ENCODE measurements at places on chromosomes 2 and 18. TPM values are rescaled to one million over a fixed set of nuclear protein-coding genes. Genes with fewer than 3 reads are reported as not detected.

DNA sequence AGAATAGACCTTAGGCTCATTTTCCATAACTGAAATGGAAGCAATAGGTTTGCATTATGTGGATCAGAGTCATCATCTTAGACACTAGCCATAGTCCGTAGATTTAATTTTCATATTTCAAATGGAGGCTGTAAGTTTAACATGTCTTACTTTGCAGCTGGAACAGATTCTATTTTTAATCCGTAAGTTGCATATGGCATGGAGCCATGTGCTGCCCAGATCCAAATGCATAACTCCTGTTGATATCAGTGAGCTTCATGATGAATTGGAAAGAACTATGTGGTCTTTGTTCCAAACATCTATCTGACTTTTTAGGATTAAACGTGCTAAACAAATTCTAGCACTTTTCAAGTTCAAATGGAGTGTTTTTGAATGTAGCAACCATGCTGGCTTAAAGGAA lies 43.4 kb downstream of the MEIS1 start:
- DNase-seq = no peak

CDH7 gene
- not detected for total RNA-seq

DNA sequence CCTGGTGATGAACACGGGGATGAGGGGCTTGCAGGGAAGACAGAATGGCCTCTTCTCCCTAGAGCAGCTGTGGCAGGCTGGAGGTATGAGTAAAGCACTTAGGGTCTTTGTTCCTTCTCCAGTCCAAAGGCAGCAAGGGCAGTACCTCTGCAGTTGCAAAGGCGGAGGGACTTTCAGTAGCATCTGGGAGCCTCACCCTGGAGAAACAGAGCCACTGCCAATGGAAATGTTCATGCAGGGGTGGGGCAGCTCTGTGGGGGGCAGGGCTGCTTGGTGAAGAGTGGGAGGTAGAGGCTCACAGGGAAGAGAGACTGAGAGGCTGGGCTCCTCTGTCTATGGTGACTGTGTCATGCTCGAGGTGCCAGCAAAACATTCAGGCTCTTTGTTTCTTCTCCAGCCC lies 344.1 kb upstream of the CHAC2 start:
- no peak for DNase-seq

DNA sequence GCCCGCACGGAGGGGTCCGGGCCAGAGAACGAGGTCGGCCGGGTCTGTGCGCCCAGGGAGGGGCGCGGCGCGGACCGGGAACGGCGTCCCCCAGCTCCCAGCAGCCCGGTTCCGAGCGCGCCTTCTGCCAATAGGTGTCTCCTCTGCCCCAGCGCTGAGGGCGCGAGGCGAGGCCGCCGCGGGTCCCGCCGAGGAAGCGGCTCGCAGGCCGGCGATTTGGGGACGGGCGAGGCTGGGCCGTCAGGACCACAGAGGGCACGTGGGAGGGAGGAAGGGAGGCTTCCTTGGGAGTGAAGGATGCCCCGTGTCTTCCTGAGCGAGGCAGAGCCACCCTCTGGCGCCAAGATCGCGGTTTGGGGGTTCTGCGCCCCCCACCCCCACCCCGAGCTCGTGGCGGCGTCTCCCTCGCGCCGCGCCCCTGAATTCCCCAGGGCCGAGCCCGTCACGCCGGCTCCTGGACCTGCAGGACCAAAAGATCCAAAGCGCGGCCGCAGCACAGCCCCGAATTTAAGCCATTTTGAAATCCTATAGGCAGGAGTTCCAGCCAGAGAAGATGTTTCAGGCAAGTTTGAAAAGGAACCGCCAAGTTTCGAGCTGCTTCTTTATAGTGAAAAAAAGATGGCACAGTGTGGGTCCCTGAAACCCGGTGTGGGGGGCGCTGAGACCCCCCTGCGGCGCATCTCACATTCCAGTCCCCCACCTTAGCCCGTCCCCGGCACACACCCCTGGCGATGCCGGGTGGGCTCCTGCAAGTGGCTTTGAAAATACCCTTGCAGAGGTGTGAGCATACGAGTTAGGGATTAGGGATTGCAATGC lies 909 bp downstream of the NFATC1 start:
- no peak for DNase-seq

GRCh38 chr2:28377195-28377816 lies 15.4 kb upstream of the FOSL2 start:
- DNase-seq = peak; percentile 82

HOXD8 gene
- total RNA-seq = 15.9 TPM

DNA sequence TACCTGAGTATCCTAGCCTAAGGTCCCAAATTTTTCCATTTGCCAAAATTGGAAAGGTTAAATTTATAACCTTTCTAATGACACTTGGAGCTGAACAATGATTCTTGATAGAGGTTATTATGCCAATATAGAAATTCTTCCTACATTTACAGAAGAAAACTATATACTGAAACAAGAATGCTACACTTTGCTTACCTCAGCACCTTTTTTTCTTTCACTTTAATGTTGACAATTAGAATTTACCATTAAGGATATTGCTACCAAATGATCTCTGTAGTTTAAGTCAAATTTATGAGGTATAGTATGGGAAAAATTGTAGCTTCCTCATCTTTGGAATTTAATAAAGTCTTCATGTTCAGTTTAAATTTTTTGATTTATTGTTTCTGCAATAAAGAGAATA lies 577.0 kb downstream of the NR4A2 start:
- no peak for DNase-seq
